Mammary epithelial cell (primary cell): ENCODE measurements at places on chromosomes 4 and X.

GRCh38 chr4:168803732-168804131 is 206.3 kb downstream of the CBR4 start:
- DNase-seq, result peak; percentile 90

DNA sequence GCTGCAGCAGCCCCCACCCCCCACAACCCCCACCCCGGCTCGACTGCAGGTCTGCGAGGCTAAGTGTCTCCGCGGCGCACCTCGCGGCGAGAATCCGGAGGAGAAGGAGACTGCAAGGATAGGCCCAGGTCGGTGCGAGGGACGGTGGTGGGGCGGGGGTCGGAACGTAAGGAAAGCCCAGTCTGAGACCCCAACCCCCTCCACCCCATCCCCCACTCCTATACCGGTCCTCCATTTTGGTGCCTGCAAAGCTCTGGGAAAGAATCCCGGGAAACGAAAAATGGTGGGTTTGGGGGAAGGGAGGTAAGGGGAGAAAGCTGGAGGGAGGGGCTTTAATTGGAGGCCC is 614 bp downstream of the BEX3 start:
- no peak for DNase-seq

DNA sequence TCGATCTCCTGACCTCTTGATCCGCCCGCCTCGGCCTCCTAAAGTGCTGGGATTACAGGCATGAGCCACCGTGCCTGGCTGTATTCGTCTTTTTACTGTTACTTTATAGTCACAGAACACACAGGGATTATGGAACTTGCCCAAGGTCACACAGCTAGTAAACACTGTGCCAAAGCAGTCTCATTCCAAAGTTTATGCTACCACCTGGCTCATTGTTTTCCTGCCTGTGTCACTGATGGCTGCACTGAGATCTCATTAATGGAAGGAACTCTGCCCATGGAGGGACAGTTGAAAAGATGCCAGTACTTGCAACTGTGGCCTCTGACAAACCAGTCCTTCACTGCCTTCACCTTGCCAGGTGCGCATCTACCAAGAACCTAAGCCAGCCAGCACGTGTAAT is 517.7 kb downstream of the BCOR start:
- DNase-seq, result no peak

- no peak for DNase-seq
Measured at GRCh38 chrX:73262991-73263390, 48.3 kb upstream of the NAP1L2 start.

GRCh38 chrX:107154787-107155620 is 36.4 kb upstream of the RBM41 start:
- DNase-seq, result peak; percentile 69

DNA sequence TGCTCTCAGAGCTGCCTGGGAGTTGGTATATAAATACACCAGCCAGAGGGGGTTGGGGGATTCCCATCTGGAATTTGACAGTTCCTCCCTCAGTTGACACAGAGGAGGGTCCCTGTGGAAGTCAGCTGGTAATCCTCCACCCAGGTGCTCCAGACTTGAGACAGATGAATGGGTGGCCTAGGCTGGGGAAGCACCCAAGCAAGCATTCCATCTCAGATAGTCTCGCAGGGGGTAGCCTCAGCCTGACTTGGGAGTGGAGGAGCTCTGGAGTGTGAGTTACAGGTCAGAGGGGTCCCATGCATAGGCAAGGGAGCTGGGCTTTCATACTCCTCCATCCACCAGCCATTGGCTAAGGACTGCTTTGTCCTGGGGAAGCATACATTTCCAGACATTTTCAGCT is 229.3 kb upstream of the BCOR start:
- no peak for DNase-seq

GRCh38 chr4:36587909-36588472 is 306.6 kb downstream of the DTHD1 start:
- DNase-seq, result no peak

DNA sequence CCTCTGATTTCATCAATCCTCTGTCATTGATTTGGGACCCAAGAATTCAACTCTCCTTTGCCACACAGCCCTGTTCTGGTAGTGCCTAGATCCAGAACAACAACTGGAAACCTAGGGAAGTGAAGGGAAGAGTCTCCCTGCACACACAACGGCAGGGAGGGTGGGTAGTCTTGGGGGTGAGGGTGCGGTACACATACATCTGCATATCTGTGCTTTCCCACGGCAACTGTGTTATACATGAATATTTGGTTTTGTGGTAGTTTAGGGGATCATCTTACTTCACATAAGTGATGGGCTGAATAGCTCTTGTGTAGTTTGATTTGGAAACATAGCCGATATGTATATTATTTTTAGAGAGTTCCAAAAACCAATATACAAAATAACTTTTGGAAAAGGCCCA is 3.3 kb upstream of the PRSS12 start:
- DNase-seq, result no peak

- peak; percentile 16 for DNase-seq
Measured at GRCh38 chr4:115234405-115235093, 121.1 kb upstream of the NDST4 start.

DNA sequence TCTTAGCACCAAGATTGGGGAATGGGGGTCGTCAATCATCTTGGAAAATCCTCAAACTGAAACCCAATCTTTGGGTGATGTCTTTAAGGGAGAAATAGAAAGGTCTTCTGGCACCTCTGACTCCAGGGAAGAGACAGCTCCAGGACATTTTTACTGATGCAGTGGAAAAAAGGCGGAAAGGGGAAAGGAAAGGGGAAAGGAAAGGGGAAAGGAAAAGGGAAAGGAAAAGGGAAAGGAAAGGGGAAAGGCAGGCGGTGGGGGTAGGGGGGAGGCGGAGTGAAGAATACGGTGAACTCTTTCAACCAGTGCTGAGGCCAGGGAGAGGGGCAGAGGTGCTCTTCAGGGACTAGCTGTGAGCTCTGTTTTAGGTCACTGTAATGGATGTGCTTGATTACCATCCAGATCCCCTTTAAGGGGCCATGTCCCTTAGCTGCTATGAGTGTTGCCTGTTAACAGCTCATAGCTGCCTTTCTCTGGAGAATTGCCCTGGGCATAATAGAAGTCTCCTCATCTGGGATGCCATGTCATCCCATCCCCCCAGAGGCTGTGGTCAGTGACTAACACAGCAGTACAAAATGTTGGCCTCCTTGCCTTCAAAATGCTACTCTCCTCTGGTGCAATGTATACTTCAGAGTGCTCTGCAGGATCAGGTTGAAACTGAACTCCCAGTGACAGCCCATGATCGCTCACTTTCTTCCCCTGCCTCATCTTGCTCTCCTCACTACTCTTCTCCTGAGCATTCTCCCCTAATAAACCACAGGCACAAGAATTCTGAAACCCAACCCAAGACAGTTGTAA is 92.4 kb upstream of the AP1S2 start:
- peak; percentile 92 for DNase-seq

DNA sequence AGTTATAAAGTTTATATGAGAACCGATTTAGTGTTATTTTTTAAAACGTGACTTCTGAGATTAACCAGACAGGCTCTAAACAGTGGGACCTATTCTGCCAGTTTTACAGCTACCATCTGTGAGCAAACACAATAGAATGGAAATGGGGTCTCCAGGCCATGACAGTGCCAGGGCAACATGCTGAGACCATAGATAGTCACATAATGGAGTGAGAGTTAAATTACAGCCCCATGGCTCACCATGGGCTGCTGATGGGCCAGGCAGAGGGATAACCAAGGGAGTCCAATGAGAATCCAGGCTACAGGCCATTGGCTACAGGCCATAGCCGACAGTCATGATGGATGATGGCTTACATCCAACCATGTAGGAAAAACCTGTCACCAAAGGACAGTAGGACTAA is 183.5 kb upstream of the NDP start:
- DNase-seq, result no peak

- peak; percentile 10 for DNase-seq
Measured at GRCh38 chrX:27598312-27598711, 8.2 kb downstream of the DCAF8L2 start.

- DNase-seq, result no peak
Measured at GRCh38 chrX:34238896-34239295, 106.8 kb upstream of the FAM47A start.

- no peak for DNase-seq
Measured at GRCh38 chr4:86330961-86331742, 28.7 kb downstream of the MAPK10 start.

GRCh38 chr4:183550345-183551093 is 45.7 kb downstream of the ING2 start:
- no peak for DNase-seq

DNA sequence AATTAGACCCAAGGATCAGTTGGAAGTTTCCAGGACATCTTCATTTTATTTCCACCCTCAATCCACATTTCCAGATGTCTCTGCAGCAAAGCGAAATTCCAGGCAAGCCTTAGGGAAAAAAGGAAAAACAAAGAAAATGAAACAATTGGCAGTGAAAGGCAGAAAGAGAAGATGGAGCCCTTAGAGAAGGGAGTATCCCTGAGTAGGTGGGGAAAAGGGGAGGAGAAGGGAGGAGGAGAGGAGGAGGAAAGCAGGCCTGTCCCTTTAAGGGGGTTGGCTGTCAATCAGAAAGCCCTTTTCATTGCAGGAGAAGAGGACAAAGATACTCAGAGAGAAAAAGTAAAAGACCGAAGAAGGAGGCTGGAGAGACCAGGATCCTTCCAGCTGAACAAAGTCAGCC is at the start of gene PLP1:
Gene PLP1, plus strand, starts transcription at position 295 of the 400 bp plus-strand sequence. CDS start 156 bp downstream, outside the sequence.
- no peak for DNase-seq

- DNase-seq, result peak; percentile 52
Measured at GRCh38 chr4:95124906-95125504, 367.2 kb downstream of the BMPR1B start.

DNA sequence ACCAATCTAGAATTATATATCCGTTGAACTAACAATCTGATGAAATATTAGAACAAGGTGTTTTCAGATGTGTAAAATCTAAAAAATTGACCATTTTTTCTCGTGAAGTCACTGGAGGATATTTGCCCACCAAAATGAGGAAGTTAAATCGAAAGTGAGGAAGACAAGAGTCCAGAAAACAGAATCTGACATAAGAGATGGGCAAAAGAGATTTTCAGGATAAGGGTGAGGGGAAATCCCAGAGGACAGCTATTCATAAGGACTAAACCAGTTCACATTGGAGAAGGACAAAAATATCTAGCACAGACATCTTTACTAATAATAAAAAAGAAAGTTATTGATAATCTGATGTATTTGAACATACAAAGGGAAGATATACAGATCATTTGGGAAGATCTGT is 18.7 kb upstream of the ALG13 start:
- DNase-seq, result no peak

DNA sequence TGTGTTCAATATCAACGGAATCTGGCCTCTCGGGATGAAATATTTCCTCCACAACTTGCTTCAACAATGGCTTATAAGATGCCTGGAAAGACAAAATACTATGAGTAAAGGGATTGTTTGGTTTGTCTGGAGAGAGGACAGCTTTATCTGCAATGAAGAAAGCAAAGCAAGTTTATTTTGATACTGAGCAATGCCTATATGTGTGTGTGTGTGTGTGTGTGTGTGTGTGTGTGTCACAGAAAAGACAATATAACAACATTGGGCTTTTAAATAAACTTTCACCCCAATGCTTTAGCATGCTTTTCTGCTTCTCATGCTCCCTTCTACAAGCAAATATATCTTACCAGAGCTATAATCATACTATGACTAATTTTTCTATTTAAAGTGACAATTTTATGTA is 45.4 kb downstream of the RASL11B start:
- DNase-seq, result no peak

DNA sequence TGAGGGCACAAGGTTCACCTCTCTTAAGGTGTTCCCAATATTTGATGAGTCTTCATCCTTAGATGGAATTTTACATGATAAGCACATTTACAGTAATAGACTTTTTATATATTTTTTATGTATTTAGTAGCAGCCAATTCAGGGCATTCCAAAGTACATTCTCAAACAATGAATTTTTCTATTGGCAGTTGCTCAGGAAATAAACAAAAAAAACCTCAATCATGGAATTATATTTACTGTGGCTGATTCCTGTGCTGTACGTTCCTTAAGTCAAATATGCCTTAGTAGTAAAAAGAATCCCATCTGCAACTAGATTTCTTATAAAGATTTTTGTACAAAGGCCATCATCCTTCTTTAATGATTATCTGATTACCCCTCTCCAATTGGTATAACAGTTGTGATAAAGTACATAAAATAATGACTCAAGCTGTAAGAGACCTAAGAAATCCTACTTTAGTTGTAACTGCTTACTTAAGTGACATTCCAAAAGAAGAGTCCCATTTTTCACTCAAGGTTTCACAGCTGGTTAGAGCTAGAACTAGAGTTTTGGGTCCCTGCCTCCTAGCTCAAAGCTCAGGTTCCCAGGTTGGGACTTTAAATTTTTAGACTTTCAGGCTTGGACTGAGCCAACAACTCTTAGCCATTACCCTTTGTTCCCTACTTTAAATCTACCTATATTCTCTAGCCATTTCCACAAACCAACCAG is 152.7 kb downstream of the FHIP1A start:
- DNase-seq, result no peak

DNA sequence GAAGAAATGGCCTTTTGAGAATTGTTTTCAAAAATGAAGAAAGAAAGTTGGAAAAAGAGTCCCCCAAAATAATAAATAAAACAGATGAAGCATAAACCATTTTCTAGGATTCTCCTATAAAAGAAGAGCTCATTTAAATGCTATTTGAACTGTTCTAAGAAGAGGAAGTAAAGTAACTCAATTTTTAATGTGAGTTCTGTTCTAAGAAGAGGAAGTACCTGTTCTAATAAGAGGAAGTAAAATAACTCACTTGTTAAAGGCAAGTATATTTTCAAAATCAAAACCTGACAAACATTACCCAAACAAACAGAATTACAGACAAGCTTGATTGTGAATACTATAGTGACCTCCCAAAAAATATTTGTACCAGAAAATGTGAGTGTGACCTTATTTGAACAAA is 1326.3 kb downstream of the C4orf33 start:
- DNase-seq, result no peak

- no peak for DNase-seq
Measured at GRCh38 chr4:99591757-99592156, 17.1 kb downstream of the MTTP start.

- no peak for DNase-seq
Measured at GRCh38 chr4:8385611-8386010, 54.9 kb downstream of the ACOX3 start.

- no peak for DNase-seq
Measured at GRCh38 chrX:17471121-17471520, 96.1 kb downstream of the NHS start.

DNA sequence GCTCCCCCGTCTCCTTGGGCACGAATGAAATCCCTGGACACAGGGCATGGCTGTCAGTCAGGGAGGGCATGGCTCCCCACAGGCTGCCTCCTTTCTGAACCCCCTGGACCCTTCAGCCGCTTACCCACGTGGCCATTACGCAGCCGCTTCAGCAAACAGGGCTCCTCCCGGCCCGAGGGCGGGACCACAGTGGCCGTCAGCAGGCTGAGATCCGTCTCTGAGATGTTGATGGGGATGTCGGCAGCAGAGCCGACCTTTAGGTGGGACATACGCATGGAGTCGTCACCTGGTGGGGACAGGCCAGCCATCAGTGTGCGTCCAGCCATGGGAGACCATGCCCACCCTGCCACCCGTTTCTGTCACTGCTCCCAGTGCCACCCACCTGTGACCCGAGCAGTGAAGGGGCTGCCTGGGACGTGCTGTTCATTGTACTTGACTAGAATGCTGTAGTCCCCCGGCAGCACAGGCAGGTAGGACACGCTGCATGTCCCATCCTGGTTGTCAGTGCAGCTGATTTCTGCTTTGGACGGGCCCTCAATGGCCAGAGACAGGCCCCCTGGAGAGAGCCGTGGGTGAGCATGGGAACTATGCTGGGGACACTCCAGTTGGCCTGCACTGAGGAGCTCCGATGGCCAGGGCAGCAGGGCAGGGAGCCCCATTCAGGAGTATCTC is 21.1 kb downstream of the FLNA start:
- no peak for DNase-seq

- DNase-seq, result peak; percentile 89
Measured at GRCh38 chr4:55866290-55866907, 13.0 kb downstream of the EXOC1 start.
